ENCODE measurements at places on chromosomes 6 and 20.

DNA sequence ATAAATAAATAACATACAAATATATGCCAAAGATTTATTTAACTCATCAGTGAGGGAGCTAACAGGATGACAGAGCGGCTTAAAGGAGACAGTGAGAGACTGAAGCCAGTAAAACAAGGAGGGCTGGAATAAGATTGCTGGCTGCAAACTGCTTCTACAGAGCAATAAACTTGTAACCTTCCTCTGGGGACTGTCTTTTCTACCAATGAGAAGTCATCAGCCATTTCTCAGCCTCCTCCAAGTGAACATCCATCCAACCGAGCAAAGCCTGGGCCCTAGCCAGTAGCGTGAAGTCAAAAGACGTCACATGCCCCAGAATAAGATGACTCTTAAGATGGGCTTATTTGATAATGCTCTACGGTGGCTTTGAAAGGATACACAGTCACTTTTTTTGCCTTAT is 42.5 kb downstream of the CPXM1 start:
- no peak for DNase-seq

DNA sequence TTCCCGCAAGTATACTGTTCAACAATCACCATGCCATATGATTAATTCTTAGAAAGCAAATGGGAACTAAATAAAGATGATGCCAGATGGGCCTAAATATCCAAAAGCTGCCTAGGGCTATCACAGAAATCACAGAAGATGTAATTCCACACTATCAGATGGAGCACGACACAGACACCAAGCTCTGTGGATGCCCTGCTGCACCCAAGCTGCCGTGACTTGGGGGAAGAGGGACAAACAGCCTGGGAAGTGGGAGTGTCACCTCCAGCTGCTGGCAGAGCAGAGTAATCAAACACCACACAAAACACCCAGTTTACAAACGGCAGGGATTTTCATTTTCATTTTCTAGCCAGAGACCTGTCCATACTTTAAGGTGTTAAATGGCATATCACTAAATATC is 35.7 kb downstream of the PDE10A start:
- DNase-seq = no peak

GRCh38 chr20:56873836-56874235 is 244.7 kb downstream of the TFAP2C start:
- DNase-seq = no peak

DNA sequence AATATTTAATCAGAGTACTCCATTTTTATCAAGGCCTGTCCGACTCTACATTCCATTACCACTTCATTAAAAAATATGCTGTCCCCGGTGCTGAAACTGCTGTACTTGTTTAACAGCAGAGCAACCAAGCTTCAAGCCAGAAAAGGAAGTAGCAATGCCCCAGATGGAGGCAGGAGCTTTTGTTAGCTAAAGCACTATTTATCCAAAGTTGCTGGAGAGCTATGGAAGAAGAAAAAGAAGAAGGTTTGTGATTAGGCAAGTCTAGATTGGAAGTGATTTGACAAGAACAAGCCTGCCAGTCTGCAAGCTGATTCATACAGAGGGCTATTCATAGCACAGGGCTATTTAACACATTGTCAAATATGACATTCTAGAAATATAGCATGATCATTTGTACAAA is 160.9 kb upstream of the SPTLC3 start:
- peak; percentile 21 for DNase-seq

DNA sequence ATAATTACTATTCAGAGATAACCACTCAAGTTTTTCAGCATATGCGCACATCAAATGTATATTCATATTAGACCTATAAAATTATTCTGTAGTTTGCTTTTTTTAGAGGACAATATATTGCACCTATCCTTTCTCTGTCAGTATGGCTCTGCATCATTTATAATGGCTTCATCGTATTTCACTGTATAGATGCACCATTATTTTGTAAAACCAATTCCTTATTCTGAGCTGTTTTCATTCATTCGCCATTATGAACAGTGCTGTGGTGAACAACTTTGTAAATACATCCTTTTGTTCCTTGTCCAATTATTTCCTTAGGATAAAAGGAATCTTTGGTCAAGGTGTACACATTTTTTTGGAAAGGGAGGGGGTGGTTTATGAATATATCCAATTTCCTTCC is 29.2 kb upstream of the BCAS4 start:
- no peak for DNase-seq

GRCh38 chr6:88856566-88856965 is 106.9 kb downstream of the RNGTT start:
- no peak for DNase-seq

GRCh38 chr20:22775671-22776139 is 191.3 kb upstream of the FOXA2 start:
- no peak for DNase-seq

- DNase-seq = no peak
Observed at GRCh38 chr6:54654381-54654780, 192.2 kb upstream of the FAM83B start.

DNA sequence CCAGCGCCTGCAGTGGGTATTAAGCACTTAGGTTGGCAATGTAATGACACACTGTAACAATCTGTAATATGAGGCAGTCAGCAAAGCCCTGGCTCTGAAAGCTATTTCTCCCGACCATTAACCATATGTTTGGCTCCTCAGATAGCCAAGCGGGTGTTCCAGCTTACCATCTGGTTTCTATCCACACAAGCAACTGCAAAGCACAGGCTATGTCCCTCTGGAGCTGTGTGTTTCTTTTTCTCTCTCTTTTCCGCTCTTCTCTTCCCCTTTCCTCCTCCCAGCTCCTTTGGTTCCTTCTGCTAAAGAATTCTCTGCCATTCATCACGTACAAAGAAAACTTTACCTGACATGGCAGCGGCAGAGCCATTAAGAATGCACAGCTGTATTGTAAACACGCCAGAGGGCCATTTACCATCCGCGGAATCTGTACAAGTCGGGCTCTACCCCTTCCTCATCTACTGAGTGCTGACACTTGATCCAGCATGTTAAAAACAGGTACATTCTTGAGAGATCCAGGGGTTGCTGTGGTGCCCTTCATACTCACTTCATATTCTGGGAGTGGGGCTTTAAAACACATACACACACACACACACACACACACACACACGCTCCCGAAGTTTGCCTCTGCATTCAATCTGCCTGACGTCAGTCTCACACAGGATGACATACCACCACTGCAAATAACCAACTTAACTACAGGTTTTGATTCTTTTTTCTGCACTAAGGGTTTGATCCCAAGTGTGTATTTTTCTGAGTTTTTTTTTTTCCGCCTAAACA is 77.2 kb downstream of the BACH2 start:
- DNase-seq = peak; percentile 43

GRCh38 chr6:34130862-34131261 is 15.0 kb downstream of the GRM4 start:
- DNase-seq = no peak

DNA sequence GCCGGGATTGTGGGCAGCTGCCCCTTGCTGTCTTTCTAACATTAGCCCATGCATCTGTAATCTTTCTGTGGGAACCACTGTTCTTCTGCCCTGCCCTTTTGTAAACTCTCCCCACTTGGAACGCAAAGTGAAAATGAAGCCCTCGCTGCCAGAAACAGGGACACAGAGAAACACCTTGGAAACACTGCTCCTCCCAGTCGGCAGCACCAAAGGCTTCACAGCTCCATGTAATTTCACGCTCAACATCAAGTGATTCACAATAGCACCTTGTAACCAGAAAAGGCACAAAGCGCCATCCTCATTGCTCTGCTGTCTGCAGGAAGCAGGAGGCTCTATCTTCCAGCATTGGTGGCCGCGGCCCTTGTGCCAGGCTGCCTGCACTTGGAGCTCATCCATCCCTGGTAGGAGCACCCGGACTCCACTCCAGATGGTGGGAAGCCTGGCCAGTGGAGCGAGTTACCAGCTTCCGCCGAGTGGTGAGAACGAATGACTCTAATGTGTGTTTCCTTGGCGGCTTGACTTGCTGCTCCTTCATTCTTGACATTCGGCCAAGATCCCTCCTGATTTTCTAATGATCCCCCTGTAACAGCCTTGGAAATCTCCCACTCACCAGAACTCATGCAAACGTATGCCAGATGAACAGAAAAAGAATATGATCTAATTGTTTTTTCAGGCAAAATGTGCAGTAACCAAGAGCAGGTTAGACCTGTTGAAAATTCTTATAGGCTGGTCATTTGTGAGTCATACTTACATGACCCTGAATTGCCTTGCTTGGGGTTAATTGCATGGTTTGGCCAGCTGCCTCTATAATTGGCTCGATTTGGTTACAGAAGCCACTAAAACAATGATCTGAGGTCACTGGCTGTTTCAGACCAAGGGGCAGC is 169.1 kb upstream of the CDYL start:
- DNase-seq = no peak

GRCh38 chr20:59159091-59159490 is 4.5 kb upstream of the ZNF831 start:
- DNase-seq = peak; percentile 38

GRCh38 chr6:39929039-39929732 is 5.1 kb downstream of the MOCS1 start:
- no peak for DNase-seq

- no peak for DNase-seq
Observed at GRCh38 chr20:17619351-17620093, 49.6 kb downstream of the DSTN start.

DNA sequence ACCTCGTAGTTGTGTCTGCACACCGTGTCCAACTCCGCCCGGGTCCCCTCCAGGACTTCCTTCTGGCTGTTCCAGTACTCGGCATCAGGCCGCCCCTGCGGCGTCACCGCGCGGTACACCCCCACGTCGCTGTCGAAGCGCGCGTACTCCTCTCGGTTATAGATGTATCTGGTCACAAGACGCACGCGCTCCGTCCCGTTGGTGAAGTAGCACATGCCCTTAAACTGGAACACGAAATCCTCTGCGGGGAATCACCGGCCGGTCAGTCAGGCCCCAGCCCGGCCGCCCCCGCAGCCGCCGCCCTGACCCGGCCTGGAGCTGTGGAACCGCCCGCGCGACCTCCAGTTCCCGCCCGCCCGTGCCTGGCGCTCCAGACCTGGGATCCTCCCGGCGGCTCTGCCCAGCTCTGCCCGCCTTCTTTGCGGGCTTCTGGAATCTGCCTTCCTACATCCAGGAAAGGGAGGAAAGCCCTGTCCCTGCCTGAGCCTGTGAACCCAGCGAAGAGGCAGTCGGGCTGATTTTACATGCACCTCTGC is 1.6 kb downstream of the HLA-DQB1 start:
- peak; percentile 10 for DNase-seq

GRCh38 chr6:138785980-138786379 is 9.9 kb upstream of the ECT2L start:
- no peak for DNase-seq

DNA sequence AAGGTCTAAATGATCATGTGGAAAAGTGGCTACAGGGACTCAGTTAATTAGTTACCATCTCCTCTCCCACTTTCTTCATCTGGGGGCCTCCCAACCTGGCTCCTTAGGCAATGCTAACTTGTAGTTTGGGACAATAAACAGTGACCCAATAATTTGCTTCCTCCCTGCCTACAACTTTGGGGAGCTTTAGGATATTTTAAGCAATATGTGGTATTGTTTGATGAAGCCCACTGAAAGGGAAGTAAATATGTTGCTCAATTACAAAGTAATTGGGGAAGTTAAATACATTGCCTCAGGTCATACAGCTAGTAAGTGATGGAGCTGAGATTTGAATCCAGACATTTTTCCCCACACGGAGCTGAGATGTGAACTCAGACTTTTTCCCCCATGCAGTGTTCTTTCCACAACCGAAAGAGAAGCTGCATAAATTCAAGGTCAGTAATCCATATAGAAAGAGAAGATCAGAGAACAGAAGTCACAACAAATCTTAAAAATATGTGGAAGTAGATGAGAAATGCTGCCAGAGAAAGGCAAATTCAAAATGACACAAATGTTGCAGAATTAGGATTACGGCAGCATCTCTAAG is 26.6 kb downstream of the ZHX3 start:
- no peak for DNase-seq

- DNase-seq = no peak
Observed at GRCh38 chr6:103000688-103001087, 1607.2 kb downstream of the GRIK2 start.

DNA sequence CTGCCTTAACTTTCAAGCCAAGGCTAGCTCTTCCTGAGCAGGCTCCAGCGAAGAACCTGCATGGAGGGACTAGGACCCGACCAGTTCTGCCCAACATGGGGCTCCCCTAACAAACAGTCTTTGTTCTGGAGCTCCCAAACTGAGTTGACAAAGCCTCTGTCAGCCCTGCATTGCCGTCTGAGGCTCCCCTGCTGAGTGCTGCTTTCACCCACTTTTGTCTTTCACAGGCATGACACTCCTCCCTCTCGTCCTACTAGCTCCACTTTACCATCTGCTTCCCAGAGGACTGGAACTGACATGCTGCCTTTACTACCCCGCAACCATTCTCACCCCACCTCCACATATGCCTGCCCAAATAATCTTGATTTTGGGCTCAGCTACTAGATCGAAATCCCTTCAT is 45.1 kb upstream of the B4GALT5 start:
- peak; percentile 48 for DNase-seq

GRCh38 chr20:63831646-63831992 is 555 bp upstream of the ZBTB46 start:
- DNase-seq = no peak

DNA sequence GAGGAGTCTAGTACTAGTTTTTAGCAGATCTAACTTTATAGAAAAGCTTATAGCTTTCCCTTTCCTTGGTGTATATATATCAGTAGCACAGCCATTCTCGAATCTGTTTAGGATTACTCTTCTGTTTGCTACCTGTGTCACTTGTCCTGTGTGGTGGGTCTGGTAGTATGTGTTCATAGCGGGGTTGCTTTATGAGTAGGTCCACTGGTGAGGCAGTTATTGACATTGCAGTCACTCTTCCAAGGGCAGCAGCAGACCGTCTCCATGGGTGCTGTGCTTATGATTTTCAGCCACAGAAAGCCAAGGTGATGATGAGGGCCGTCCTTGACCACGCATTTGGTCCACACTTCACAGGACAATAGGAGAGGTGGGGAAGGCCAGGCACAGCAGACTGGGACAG is 171.5 kb downstream of the CDKAL1 start:
- no peak for DNase-seq

DNA sequence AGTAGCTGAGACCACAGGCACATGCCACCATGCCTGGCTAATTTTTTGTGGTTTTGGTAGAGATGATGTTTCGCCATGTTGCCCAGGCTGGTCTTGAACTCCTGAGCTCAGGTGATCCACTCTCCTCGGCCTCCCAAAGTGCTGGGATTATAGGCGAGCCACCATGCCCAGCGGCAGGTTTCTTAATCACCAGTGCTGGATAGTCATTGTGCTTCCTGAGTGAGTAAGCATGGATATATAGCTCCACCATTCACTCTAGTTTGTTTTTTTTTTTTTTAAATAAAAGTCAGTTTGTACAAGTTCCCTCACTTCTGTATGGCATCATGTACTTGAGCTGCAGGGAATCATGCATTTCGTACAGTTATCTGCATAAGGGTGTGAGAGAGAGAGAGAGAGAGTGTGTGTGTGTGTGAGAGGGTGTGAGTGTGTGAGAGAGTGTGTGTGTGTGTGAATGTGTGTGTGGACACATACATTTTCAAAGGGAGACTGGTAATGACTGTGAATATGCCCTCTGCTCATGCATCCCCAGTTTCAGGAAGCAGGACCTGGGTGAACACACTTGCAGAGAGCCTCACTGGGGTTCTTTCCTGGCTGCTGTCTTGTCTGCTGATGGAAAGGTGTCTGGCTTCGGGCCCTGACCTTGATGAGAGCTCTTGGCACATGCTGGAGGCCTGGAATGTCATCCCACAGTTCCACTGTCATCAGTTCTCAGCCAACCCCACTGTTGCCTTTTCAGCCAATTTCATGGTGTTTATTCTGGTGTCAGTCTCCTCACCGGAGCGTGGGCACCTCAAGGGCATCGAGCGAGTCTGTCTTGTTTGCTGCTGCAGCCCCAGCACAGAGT is 65.0 kb upstream of the XRN2 start:
- DNase-seq = no peak

- DNase-seq = peak; percentile 57
Observed at GRCh38 chr6:144036064-144036834, 28.2 kb upstream of the PLAGL1 start.

All from neural progenitor cell (in vitro differentiated cells).